T-cell (primary cell): ENCODE measurements at places on chromosomes 13 and 19.

- DNase-seq: no peak
These were observed 25.9 kb downstream of the ZSWIM9 start for GRCh38 chr19:48196321-48196763.

- no peak for DNase-seq
These were observed 566 bp upstream of the OPA3 start for GRCh38 chr19:45585158-45585577.

- DNase-seq: no peak
These were observed 326.6 kb downstream of the MZT1 start for GRCh38 chr13:72400856-72401255.

DNA sequence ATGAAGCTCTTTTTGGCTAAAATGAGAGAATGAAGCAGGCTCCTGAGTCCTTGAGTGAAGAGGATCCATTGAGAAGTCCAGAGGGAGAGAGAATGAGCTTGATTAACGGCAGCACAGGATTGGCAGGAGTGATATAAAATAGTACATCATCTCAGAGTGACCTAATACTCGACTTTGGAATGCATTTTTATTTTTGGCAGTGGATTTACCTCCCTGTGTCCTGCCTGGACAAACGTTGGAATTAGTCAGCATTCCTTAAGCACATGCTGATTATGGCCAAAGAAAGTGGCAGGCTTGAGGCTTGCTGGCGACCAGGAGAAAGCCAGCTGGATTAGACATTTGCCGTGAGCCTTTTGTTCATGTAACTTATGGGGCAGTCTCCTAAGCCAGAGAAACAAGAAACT is 22.9 kb downstream of the LRCH1 start:
- no peak for DNase-seq

DNA sequence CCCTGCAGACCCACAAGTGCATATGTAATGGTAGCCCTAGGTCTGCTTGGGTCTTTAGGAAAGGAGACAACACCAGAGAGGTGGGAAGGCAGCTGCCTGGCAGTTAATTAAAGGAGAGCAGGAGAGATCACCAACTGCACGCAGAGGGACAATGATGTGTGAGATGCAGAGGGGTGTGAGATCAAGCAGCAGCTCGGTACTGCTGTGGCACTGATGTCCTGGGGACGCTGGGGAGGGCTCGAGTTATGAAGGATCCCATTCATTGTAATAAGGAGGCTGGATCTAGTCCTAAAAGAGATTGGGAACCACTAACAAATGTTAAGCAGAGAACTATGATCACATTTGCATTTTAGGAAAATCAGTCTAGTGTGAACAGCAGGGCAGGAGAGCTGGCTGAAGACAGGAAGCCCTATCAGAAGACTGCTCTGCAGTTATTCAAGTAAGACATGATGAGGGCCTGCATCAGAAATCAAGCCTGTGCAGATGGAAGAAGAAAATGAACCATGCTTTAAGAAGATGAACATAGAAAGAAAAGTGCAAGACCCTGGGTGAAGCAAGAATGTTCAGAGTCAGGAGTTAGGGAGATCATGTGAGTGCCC is 80.4 kb downstream of the DLEU7 start:
- no peak for DNase-seq

GRCh38 chr13:58587183-58587582 is 955.6 kb downstream of the PCDH17 start:
- no peak for DNase-seq

GRCh38 chr19:11463391-11463790 is 17.5 kb downstream of the ELAVL3 start:
- no peak for DNase-seq

- no peak for DNase-seq
These were observed 351.5 kb downstream of the KLF12 start for GRCh38 chr13:73782450-73783449.

GRCh38 chr19:3849092-3849491 is 19.7 kb downstream of the ZFR2 start:
- peak; percentile 11 for DNase-seq

DNA sequence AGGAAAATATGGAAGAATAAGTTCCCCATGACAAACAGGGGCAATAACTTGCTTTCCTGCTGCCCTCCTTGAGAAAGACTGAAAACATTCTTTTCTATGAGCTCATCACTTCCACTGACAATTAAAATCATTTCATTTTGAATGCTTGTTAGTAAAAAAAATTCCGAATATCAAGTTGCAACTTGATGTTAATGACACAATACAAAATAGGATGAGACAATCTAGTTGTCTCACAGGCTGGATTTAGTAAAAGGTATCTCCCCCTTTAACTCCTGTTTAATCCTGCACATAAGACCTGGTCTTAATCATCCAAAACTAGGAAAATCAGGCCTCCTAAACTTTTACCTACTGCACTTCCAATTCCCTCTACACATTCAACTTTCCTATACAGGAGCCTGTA is 24.7 kb downstream of the IRS2 start:
- no peak for DNase-seq

DNA sequence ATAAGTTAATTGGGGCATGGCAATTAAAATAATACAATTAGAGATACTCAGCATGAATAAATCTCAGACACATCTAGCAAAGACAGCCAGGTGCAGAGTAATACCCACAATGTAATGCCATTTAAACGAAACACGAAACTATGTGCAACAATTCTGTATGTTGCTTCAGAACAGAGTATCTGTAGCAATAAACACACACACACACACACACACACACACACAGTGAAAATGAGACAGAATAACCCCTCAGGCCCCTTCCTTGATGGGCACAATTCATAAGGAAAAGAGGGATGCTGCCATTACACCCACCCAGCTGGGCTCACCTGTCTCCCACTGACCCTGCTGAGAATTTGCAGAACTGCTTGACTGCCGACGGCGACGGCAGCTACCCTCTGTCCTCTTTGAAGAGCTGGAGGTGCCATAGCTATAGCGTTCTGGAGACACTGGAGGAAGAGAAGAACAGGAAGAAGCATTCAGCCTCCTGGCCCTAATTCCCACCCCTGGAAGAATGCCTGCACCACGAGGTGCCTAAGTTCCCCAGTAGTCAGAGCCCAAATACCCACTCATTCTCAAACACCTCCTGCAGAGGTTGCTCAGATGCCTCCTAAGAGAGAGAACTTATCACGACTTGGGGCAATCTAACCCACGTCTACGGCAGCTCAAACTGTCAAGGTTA is 2.5 kb downstream of the DEDD2 start:
- DNase-seq: no peak
